ENCODE measurements at places on chromosomes 13 and 19.
A peak's percentile ranks its signal among the peaks of the same experiment; 100 is the strongest.

- DNase-seq = peak; percentile 92
These were observed 71.0 kb downstream of the ZNF486 start for GRCh38 chr19:20237773-20238623.

GRCh38 chr13:35593651-35594050 is 117.2 kb upstream of the MAB21L1 start:
- DNase-seq = no peak

GRCh38 chr13:99990126-99990977 is 8.8 kb downstream of the ZIC2 start:
- DNase-seq = no peak

DNA sequence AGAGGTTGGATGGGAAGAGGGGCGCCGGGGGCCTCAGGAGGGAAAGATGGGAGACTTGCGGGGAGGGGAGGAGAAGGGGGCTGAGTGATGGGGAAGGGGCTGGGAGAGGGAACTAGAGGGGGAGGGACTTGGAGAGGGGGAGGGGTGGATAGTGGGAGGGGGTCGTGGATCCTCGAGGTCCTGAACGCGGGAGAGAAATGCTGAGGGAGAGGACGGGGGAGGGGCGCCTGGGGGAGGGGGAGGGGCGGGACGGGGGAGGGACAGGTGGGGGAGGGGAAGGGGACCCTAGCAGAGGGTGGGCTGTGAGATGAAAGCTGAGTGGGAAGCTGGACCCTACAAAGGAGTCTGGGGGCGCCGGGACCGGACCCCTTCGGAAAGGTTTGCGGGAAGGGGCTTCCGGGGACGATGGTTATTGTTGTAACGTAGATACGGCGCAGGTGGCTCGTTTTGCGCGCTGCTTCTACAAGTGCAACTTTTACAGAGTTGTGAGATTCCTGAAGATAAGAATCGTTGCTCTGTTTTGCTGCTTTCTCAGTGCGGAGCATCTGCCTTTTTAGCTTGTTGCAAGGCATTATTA is 418 bp downstream of the ZNF444 start:
- DNase-seq = no peak

DNA sequence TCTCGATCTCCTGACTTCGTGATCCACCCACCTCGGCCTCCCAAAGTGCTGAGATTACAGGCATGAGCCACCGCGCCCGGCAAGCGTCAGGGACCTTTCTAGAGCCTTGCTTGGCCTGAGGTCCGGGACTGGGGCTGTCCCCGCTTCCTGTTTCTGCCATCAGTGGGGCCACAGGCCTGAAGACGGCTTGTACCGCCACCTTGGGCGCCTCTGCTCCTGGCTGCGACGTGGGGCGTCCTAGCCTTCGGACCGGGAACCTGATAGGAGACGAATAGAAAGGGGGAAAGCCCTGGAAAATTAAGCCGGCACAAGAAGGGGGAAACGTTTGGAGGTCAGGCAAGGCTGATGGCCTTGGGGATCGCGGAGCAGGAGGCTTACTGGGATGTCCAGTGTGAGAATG is 35.1 kb downstream of the RNF6 start:
- DNase-seq = no peak

DNA sequence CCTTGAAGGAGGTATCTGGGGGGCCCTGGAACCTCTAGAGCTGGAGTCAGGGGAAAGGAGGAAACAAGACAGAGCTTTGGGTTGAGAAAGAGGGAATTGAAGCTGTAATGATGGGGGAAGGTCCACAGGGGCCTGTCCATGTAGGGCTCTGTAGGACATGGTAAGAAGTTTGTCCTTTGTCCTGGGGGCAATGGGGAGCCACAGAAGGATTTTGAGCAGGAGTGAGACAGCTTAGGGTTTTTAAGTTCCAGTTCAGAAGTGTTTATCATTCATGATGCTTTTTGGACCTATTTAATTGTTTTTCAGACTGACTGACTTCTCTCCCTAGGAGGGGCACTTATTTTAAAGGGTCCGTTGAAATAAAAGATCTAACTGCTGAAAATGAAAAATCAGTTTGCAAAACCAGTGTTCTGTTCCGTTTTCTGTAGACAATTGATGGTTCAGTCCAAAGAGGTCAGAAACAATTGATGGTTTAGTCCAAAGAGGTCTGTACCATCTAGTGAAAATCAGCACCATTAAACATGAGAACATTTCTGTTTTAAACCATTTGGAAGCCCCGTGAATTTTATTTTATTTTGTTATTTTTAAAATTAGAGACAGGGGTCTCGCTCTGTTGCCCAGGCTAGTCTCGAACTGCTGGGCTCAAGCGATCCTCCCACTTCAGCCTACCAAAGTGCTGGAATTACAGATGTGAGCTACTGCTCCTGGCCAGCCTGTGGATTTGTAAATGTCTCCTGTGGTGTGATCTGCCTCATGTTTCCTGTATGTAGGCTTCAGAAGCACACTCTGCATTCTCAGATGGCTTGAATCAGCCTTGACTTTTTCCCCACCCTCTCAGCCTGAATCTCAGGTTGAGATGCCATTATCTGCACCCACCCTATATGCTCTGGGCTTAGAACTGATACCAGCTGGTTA is 8.4 kb downstream of the PLD3 start:
- no peak for DNase-seq

GRCh38 chr19:41934849-41935374 is 6.7 kb upstream of the ERFL start:
- DNase-seq = peak; percentile 79

DNA sequence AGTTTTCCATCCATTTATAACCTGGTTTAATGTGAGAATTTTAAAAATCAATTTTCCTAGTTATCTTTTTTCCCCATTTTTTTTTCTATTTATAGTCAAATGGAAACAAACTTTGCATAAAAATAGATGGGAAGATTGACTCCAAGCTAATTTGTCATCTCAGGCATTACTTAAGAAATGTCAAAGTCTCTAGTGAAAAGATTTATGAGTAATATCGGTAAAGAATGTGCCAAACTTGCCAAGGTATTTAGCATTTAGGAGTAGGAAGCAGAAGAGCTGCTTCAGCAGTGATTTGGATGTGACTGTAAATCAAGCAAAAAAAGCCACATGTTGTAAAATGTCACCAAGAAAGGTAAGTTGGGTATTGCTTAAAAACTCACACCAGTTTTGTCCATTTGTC is 108.6 kb downstream of the LACC1 start:
- DNase-seq = no peak

GRCh38 chr13:110916301-110917142 is 1.7 kb upstream of the ANKRD10 start:
- no peak for DNase-seq

- DNase-seq = no peak
These were observed 18.5 kb downstream of the MAN2B1 start for GRCh38 chr19:12648088-12648487.

- no peak for DNase-seq
These were observed 696.9 kb upstream of the ATXN8OS start for GRCh38 chr13:69410761-69411160.

GRCh38 chr13:87889254-87889653 is 218.1 kb downstream of the SLITRK5 start:
- no peak for DNase-seq

GRCh38 chr13:76425935-76426334 is 460.3 kb downstream of the KCTD12 start:
- no peak for DNase-seq

GRCh38 chr13:70430256-70430655 is 322.0 kb upstream of the KLHL1 start:
- no peak for DNase-seq

- DNase-seq = no peak
These were observed 1832.8 kb upstream of the MIR17HG start for GRCh38 chr13:89514534-89515312.

DNA sequence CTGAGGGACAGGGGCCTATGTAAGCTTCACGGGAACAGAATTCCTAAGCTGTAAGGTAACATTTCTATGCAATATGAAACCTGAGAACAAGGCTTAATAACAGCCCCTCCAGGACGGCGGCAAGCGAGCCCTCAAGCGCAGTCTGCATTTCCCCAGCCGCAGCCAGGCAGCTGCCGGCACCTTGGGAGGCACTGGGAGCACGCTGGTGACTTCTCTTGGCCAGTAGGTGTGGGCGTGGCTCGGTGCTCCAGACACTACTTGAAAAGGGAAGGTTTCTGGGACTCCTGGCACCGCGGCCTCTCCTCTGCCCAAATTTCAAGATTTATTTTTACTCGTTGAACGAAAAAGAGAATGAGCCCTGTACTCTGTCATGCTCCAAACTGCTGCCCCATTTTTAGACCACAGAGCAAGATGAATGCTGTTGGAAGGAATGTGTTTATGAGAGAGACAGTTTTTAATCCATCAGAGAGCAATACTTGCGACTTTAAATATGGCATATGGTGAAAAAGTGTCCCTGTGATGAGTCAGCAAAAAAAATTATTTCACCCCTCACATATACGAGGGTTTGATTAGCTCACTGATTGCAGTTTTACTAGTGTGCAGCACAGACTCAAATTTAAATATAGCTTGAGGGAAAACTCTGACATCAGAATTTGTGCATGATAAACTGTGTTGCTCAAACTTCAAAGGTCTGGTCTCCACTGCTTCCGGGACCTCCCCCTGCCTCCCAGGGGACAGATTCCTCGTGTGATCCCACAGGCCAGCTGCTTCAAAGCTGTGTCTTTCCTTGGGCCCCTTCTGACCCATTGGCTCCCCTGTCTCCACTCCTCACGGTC is 81.2 kb downstream of the COL4A2 start:
- DNase-seq = no peak

DNA sequence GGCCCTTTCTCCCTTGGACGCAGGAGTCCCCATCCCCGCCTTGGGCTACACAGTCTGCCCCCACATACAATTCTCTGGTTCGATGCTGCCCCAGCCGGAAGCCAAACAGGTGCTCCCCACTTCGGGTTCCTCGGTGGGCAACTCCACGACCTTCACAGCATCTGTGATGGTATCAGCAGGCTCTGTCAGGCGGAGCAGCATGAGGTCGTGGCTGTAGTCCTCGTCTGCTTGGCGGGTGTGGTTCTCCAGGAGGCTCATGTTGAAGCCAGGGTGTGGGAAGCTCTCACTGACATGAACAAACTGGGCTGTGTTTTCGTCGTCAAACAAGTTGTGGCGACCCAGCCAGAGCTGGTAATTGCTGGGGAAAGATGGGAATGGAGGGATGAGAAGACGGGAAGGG is 3.5 kb downstream of the KLK1 start:
- DNase-seq = no peak

- DNase-seq = no peak
These were observed 425.2 kb downstream of the FOXO1 start for GRCh38 chr13:40241125-40241798.

- DNase-seq = no peak
These were observed 12.6 kb downstream of the FFAR2 start for GRCh38 chr19:35460608-35461007.

DNA sequence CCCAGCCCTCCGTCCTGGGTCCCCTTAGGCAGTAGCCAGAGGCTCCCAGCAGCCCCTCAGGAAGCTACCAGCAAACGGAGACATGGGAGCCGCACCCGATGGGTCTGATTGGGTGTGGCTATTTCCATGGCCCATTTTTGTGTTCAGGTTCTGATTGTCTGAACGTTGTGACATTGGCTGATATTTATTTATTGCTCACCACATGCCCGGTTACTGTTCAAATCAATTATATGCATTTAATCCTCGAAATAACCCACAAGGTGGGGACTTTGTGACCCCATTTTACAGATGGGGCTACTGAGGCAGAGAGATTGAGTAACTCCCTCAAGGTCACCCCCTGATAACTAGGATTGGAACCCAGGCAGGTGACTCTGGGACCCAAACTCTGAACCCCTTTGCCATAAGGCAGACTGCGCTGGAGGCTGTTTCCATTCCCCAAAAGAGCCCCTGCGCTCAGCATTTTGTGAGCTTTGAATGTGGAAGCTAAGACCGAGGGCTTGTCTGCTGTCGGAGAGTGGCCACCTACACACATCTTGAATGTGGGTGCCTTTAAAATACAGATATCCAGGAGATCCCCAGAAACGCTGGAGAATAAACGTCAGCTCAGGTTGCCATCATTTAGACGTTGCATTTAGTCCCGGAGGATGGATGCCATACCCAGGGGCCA is 13.6 kb upstream of the MCF2L start:
- no peak for DNase-seq

- no peak for DNase-seq
These were observed 1155.1 kb downstream of the OLFM4 start for GRCh38 chr13:54183728-54184127.

GRCh38 chr19:47100290-47100689 is 13.3 kb downstream of the ZC3H4 start:
- DNase-seq = no peak

DNA sequence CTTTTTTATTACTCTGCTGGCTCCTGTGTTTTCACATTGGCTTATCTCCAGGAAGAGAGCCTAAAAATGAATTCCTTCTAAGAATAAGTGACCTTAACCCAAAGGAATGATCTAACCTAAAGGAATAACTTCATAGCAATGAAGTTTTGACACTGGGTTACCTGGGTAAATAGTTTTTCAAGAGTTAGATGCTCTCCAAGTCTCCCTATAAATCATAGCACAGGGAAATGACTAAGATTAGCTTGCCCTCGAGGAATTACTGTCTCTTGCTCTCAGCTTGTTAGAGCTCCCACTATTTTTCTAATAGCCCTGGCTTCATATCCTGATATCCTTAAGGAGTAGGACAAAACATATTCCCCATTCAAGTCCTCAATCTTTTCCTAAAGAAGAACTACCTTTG is 66.3 kb downstream of the SPRY2 start:
- no peak for DNase-seq

GRCh38 chr13:30617315-30618185 is at the start of gene USPL1:
Gene USPL1, plus strand, starts transcription at chr13:30617920. Its CDS starts 3,221 bp downstream, at chr13:30621141.
- peak; percentile 99 for DNase-seq

GRCh38 chr13:41675306-41675705 is 218.0 kb downstream of the RGCC start:
- DNase-seq = no peak

GRCh38 chr13:110583178-110583865 is 21.8 kb upstream of the RAB20 start:
- no peak for DNase-seq

GRCh38 chr19:41932259-41932719 is 4.0 kb upstream of the ERFL start:
- no peak for DNase-seq

DNA sequence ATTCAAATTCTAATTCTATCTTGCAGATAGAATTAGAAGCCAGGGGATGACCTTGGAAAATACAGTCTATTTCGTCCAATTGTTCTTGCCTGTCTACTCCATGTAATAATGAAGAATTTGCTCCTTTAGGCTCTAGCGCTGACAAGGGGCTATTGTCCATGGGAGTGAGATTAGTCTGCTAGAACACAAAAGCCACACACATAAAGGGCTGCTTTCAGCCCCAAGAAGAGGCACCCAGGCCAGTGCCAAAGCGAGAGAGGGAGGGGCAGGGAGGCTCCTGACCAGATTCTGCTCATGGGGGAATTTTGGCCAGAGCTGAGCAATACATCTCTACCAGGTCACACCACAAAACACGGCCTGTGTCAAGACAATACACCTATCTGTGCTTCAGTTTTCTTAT is 1306.9 kb downstream of the UQCRFS1 start:
- DNase-seq = no peak

- peak; percentile 64 for DNase-seq
These were observed 918 bp upstream of the LHB start for GRCh38 chr19:49017666-49018351.

GRCh38 chr13:28953714-28954418 is 133.7 kb downstream of the MTUS2 start:
- no peak for DNase-seq
